ENCODE measurements at places on chromosomes 16 and 17.

DNA sequence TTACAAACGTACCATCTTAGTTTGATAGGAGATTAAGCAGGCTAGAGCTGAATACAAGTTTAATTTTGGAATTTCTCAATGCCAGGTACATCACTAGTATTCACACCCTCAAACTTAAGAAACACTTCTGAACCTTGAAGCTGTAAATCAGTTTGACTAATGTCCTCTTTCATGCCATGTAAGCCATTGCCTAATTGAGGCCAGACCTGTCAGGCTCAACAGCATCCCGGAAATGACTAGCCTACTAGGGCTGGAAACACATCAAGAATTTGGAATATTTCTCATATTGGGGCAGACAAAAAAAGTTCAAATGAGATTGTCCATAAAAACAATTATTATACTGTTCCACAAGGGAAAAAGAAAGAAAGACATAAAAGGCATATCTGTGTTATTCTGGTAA is 1.7 kb downstream of the USP32 start:
- no peak for DNase-seq

DNA sequence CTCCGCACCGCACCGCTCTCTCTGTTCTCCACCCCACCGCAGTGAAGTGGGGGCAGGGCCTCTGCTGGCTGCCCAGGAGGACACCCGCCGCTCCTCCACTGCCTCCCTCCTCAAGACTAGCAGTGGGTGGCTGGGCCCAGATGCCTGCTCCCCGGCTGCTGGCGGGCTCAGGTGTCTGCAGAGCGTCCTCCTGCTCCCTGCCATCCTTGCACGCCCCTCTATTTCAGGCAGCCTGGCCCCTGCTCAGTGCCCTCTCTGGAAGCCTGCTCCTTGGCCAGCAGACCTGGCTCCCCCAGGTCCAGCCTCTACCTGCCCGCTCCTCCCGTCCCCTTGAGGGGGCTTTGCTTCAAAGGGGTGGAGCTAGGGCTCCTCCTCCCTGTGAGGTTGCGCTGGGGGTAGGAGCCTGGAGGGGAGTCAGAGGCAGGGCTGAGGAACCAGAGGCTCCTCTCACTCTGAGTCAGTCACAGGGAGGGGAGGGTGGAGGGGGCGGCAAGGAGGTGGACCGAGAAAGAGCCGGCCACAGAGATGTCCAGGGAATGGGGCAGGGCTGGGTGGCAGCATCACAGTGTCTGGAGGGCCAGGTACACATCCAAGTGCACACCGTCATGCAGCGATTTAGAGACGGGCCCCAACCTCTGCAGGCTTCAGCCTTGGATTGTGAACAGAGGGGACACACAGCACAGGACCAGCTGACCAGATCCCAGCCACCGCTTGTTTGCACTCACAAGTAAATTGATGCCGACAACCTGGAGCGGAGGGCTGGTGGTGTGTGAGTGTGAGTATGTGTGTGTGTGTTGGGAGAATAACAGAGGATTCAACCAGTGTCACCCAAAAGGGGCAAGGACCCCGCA is 9.8 kb upstream of the TMEM92 start:
- DNase-seq, result no peak

DNA sequence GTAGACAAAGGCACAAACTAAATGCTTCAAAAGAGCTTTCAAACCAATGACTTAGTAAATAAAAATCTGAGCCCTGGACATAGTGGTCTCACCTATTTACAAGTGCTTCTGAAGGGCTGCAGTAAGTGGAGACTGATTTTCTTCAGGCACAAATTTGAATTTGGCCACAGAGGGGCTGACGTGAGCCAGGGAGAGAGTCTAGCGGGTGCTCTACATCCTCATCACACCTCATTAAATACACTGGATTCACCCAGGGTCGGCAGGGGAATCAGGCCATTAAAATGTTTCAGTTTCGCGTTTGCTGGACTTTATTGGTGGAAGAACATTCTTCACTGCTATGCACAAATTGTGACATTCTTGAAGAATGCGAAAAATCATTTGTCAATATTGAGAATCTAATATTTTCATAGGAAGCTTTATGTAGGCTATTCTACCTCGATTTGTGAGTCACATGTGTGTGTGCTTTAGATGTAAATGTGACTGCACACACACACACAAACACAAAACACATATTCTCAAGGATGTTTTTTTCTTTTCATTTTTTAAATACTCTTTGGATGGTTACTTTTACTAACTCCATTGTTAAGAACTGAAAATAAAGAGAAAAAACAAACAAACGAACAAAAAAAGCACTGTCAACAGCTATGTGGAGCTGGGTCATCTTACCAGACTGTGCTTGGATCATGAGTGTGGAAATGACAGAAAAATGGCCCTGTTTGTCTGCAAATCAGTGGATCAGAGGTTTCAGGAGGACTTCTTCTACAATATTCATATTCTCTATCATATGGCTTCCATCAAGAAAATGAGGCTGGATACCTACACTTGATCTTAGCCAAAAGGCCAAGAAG is 58.9 kb downstream of the CDH11 start:
- DNase-seq, result no peak

DNA sequence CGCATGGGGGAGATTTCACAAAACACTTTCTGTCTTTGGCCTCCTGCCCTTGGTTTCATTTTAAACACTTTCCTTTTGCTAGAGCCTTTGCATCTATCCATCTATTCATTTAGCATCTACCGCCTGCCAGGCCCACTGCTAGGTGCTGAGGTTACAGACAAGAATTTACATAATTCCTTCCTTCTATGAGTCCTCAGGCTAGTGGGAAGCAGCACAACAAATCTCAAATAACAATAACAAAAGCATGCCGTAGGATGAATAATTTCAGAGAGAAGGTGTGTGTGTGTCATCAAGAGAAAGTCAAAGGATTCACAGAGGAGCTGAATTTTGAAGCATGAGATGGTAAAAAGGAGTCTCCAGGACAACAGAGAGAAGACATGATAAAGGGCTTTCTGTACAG is 6.1 kb upstream of the SLC46A1 start:
- DNase-seq, result no peak

DNA sequence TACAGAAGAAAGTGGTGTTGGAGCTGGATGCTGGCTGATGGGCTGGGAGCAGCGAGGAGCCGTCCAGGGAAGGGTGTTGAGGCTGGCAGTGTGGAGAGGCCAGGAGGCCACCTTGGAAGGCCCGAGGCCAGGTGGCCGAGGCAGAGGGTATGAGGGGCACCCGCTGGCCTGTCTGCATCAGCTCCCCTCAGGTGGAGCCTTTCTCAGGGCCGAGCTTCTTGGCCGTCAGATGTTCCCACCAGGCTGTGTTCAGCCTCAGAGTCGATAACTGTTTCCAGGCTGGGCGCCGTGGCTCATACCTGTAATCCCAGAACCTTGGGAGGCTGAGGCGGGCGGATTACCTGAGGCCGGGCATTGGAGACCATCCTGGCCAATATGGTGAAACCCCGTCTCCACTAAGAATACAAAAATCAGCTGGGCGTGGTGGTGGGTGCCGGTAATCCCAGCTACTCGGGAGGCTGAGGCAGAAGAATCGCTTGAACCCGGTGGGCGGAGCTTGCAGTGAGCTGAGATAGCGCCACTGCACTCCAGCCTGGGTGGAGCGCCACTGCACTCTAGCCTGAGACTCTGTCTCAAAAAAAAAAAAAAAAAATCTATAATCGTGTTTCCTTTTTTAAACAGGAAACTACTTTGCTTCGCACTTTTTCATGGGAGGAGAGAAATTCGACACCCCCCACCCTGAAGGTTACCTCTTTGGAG is 25.3 kb downstream of the MGRN1 start:
- DNase-seq, result no peak

DNA sequence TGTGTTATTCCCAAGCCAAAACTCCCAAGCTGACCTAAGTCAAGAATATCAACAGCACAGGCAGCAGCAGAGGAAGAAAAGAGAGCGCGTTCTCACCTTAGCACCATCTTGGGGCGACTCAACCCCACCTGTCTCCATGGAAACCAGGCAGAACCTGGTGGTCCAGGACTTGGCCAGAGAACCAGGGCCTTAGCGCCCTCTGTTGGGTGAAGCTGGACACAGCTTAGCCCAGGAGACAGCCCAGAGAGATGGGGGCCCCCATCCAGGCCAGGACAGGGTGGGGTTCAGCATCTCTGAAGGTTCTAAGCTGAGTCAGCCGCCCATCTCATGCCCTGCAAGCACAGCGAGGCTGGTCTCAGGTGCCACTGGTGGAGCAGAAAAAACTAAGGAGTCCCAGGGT is 60.1 kb upstream of the TMEM132E start:
- no peak for DNase-seq

DNA sequence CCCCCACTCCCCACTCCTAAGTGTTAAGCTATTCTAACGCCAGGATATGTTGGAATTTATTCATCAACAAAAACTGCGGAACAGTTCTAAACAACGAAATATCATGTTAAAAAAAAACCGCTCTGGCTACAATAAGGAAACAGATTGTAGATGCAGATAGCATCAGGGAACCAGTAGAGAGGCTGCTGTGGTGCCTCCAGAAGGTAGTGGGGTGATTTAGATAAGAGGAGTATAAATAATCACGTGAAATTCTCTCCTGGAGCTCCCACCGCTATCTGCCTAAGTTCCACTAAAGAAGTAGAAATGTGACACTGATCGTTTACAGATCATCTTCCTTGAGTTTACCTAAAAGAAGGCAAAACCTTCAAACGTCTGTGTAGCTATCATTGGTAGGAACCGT is 8.0 kb downstream of the AHSP start:
- DNase-seq, result no peak

Measured in stimulated activated CD4-positive, alpha-beta T cell treated with anti-CD3 and anti-CD28 coated beads, Interleukin-2, amount 100 ng/mL, for 24 hours (primary cell).